ENCODE measurements at places on chromosomes 6 and 20.
A peak's percentile ranks its signal among the peaks of the same experiment; 100 is the strongest.

DNA sequence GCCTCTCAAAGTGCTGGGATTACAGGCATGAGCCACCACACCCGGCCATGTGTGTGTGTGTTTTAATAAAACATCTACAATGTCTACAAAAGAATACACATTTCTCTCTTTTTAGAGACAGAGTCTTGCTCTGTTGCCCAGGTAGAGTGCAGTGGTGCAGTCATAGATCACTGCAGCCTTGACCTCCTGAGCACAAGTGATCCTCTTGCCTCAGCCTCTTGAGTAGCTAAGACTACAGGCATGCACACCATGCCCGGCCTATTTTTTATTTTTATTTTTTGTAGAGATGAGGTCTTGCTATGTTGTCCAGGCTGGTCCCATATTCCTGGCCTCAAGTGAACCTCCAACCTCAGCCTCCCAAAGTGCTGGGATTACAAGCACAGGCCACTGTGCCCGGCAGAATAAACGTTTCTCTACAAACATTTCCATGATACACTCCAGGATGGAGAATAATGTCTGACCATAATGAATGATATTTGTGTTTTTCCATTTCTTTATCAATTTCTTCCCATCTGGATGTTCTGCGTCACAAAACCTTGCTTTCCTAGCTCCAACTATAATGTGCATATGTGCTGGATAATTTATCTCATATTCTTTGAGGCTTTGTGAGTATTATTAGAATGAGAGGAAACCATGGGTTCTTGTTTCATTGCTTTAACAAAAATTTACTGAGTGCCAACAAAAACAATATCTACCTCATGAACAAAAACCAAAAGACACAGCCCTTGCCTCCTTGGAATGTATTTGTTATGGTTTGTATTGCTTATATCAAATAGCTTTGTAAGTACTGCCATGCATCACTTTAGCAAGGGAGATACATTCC, 28.6 kb upstream of the CCN2 start:
- DNase-seq = no peak

DNA sequence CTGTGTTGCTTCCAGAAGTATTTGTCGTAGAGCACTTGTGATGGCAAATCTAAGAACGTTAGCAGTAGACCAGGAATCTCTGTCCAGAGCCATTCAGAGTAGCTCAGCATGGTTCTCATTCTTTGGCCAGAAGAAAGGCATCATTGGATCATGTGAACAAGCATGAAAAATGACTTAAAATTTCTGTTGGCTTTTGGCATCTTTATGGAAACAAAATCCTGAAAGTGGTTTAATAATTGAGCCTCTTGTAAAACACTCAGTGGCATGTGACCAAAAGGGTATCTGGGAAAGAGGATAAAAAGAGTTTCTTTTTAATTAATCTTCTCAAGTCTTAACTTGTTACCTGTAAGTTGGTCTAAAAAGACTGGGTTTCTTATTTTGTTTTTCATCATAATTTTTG, 55.2 kb downstream of the PTPN1 start:
- no peak for DNase-seq

- no peak for DNase-seq
These were observed 8.4 kb downstream of the DUSP22 start for GRCh38 chr6:300494-301198.

- DNase-seq = peak; percentile 14
These were observed 173.2 kb downstream of the TMEM242 start for GRCh38 chr6:157150076-157150475.

GRCh38 chr20:1317545-1318255, 11.2 kb downstream of the SDCBP2 start:
- no peak for DNase-seq

DNA sequence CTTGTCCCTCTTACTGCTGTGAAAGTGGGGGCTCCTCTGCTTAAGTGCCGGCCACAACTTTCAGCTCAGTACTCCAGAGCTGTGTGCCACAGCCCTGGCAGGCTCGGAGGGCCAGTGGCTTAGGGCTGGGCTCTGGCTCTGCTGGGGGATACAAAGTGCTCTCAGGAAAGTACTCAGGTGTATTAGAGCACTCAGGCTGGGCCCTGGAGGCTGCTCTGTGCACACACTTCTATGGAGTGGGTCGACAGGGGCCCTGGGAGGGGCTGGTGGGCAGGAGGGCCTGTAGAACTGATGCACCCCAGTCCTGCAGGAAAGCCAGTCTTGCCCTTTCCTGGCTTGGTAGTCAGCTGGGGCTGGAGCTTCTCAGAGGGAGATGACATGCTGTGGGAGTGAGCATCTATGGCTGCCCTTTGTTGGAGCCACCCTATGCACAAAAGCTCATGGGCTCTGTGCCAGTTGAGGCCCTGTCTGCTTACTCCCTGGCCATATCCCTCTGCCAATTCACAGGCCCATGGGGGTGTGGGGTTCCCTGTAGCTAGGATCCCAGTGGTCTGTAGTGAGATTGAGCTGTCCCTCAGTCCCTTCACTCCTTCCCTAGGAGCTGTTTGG, 22.0 kb downstream of the CENPW start:
- no peak for DNase-seq

DNA sequence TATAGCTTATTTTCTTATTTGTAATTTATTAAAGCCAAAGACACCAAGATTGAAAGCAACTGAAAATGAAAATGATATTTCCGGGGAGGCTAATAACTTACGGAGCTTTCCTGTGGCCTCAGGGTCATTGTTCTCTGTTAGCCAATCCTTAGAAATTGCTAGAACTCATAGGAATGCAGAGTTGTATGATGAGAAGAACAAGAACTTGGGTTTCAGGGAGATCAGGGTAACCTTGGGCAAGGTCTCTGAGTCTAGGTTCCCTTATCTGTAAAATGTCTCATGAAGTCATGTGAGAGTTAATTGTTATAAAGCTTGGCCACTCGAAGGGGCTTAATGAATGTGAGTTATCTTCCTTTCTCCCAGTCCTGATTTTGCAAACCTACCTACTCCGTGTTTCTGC, 20.1 kb upstream of the SERINC3 start:
- DNase-seq = no peak

DNA sequence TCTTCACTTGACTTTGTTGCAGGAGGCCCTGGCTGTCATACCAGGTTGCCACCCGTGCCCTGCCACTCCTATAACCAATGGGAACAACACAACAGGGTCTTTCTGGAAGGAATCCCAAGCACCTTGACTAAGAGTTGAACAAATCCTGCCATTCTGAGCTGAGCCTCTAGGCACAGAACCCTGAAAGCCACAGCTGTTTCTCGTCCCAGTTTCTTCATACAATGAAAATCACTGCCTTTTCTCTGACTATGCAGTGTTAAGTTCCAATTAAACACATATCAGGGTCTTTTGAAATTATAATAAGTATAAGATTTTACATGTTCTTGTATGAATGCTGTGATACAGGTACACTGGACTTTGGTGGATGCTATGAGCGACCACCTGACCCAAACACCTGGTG, 54.4 kb downstream of the RIPOR2 start:
- DNase-seq = no peak

- no peak for DNase-seq
These were observed 104.1 kb upstream of the SCAF8 start for GRCh38 chr6:154629127-154629526.

- no peak for DNase-seq
These were observed 9.9 kb downstream of the PPP1R16B start for GRCh38 chr20:38815446-38815845.

DNA sequence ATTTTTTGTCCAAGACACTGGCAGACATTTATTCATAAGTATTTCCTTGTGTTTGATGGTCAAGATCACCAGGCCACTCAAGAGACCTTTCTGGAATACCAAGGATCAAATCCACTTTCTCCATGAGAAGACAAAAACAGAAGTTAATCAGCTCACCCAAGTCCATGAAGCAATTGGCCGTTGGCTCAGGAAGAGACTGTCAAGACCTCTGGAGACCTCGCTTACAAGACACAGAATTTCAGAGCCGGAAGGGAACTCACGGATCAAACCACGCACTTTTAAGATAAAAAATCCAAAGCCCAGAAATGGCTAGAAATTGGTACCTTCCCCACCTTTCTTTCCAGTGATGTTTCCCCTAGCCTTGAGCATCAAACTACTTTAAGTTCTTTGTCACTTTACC, 3.3 kb downstream of the TRERF1 start:
- no peak for DNase-seq

DNA sequence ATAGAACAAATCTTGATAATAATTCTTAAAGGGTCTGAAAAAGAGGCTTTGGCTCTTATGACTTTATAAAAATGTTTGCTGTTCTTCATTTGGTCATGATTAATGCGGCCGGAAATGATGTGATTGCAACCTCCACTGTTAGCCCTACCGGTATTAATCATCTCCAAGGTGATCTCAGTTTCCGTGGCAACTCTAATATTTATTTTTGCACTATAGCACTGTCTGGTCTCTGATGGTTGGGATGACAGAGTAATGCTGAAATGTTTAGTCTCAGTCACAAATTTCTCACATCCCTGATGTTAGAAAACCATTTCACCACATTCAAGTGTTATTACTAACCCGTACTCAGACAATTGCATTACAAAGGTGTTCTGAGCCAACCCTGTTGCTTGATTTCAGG, 87.4 kb downstream of the TMEM200A start:
- DNase-seq = no peak

- DNase-seq = no peak
These were observed 4.9 kb upstream of the CDSN start for GRCh38 chr6:31125162-31125561.

DNA sequence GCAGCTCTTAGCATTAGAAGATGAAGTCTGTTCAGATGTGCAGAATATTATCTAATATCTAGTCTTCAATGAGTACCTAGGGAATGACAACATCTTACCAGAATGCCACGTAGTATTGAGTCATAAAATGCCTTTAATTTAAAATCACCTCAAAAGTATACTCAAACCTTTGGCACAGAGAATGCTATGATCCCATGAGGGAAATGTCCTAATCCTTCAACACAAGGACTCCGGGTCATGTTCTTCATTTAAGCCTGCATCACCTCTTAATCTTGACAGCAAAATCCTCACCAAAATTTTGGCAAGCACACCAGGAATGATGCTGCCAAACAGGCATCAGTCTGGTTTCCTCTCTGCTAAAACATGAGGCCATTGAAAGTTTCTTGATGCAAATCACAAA, 23.6 kb upstream of the MARCKS start:
- DNase-seq = no peak

DNA sequence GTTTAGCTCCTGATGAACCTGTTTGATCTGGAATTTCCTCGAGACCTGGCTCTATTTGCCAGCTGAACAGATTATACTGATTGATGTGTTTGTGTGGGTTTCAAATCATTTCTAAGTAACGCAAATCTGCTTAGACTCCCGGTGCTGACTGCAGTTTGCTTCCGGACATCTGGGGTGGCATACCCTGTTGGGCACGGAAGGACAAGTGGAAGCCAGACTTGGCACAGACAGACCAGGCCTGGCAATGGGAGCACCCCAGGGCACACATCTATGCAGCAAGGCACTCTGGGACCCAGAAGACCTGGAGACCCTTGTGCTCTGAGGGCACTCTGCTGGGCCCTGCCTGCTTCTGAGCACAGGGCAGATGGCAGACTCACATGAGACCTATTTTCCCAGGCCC, 433.7 kb upstream of the CHD6 start:
- no peak for DNase-seq

DNA sequence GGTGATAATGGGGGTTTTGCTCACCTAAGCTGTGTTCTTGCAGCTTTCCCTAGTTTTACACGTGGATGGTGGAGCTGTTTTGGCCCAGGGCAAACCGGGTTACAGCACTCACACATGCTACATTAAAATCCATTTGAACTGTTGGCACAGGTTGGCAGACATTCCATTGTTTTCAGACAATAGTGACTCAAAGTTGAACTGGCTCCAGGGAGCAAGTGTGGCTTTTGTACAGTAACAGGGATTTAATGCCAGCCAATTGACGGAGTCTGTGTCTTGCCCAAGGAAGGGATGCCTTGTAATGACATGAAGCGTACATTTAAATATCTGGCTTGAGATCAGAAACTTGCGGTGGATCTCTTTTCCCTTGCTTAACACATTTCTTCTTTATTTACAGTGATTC, 183.1 kb downstream of the DTNBP1 start:
- no peak for DNase-seq

DNA sequence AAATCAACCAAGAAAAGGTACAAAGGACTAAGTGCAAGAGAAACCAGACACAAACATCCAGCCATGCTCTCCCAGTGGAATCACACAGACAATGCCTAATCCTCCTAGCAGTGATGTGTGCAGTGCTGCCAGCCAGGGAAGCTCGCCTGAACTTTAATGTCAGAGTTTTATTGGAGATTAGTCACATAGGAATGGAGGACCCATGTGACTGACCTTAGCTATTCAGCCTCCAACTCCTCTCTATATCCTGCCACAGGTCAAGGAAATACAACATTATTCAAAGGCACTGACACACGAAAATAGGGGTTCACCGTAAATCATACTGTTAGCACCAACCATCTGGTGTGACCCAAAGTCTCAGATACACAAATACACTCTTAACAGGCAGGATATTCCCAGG, 684.6 kb downstream of the DOK5 start:
- DNase-seq = peak; percentile 69

GRCh38 chr6:128068119-128068479, 167.2 kb upstream of the THEMIS start:
- no peak for DNase-seq

DNA sequence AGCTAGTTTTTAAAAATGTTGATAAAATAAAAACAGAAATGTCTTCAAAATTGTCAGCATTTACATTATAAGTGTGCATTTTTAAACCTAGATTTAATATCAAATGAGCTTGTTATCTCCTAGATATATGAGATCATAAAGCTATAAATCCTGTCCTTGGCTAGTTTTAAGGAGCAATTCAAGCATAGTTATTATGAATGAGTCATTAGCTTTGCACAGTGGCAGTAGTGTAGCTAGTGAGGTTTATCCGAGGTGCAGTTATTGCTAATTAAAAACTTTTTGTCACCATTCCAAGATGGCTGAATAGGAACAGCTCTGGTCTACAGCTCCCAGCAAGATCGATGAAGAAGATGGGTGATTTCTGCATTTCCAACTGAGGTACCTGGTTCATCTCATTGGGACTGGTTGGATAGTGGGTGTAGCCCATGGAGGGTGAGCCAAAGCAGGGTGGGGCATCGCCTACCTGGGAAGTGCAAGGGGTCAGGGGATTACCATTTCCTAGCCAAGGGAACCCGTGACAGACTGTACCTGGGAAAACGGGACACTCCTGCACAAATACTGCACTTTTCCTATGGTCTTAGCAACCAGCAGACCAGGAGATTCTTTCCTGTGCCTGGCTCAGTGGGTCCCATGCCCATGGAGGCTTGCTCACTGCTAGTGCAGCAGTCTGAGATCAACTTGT, 108.8 kb upstream of the SYNCRIP start:
- no peak for DNase-seq

- no peak for DNase-seq
These were observed 15.9 kb downstream of the OSBPL2 start for GRCh38 chr20:62254021-62254724.

Data from T1000 (cell line).